ENCODE measurements at places on chromosomes 2 and 18.

- DNase-seq: no peak
Observed at GRCh38 chr2:28152585-28153280, 239.9 kb upstream of the FOSL2 start.

- DNase-seq: no peak
Observed at GRCh38 chr2:18781541-18782280, 192.3 kb upstream of the NT5C1B start.

- DNase-seq: no peak
Observed at GRCh38 chr2:109349503-109350465, 220.8 kb downstream of the SH3RF3 start.

DNA sequence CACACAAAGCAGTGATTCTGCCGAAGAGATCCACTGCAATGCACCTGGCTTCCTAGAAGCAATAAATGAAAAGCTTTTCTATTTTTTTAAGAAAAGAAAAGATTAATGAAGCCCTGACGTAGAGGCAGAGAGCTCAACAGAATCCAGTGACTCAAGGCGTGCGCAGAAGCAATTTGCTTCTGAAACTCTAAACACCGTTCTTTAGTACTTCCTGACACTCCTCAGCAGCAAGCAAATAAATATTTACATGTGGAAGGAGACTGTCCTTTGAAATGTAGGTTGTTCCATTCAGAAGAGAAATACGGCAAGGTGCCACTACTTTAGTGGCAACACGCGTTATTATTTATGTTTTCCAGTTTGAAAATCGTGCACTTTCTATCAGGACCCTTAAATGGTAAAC is 126.2 kb upstream of the ZNF516 start:
- DNase-seq: no peak

DNA sequence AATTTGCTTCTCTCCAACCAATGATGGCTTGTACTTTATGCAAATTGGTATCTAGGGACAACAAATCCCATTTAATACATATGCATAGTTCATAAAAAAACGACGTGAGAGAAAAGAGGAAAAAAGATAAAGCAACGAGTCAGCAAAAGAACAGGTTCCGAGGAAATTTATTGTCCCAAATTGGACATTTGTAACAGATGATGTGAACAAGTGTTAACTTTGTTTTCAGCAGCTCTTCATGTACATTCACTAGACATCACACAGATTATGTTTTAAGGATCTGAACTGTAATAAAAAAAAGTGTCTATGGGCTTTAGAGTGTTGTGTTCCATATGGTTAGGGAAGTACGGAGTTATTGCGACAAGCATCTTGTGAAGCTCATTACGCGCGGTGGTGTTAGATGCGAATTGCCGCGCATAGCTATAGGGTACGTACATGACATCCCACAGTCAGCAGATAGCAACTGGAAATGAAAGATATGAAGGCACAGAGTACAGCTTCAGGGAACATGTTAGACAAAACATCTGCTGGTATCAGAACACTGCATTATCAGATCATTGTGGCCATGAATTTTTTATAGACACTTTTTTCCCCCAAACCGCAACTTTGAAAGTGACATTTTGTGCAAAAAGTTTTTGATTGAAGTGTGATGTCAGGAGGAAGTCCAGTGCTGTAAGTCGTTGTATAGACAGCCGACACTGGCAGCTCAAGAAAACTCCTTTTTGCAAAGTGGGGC is 1073.1 kb upstream of the FANCL start:
- DNase-seq: no peak

GRCh38 chr2:181411105-181411849 is 45.9 kb upstream of the ITGA4 start:
- no peak for DNase-seq

DNA sequence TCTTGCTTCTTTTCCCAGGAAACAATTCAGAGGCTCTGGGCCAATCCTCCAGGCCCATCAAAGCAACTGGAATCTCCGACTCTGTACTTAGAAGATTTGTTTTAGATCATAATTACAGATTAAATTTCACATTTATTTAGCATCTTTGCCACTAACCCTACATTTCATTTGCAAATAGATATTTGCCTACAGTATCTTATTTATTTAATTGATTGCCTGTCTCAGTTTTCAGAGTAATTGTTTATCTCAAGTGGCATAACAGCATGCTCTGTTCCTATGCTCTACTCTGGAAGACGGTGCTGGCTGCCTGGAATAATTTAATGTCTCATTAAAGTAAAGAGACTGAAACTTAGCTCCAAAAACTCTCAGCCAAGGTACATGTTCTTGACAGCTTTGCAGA is 213.4 kb downstream of the HNMT start:
- no peak for DNase-seq
